ENCODE measurements at places on chromosomes 13 and 19. TPM values are rescaled to one million over a fixed set of nuclear protein-coding genes. Genes with fewer than 3 reads are reported as not detected.

The DLL3 gene
- 1.7 TPM for total RNA-seq

The RGL3 gene
- total RNA-seq, result 1.8 TPM

The ZNF772 gene
- 10.2 TPM for total RNA-seq

The N4BP2L1 gene
- 3.7 TPM for total RNA-seq

The TINCR gene
- 4.5 TPM for total RNA-seq

The IGFL1 gene
- total RNA-seq, result 8.7 TPM

The KLK15 gene
- not detected for total RNA-seq

The SPTBN4 gene
- 0.72 TPM for total RNA-seq

The KLK1 gene
- total RNA-seq, result not detected

The ZNF841 gene
- 47.8 TPM for total RNA-seq

The OR7C1 gene
- not detected for total RNA-seq

The SYT5 gene
- total RNA-seq, result 0.33 TPM

The WDR88 gene
- total RNA-seq, result not detected

The TIMM44 gene
- total RNA-seq, result 52.7 TPM

The METTL21C gene
- not detected for total RNA-seq

The ZNF493 gene
- 9.6 TPM for total RNA-seq

The NKPD1 gene
- 0.51 TPM for total RNA-seq

The KCNC3 gene
- 0.67 TPM for total RNA-seq

The STAP2 gene
- 52.8 TPM for total RNA-seq

The ZMYM5 gene
- 11.4 TPM for total RNA-seq

The NMRK2 gene
- total RNA-seq, result not detected

Measured in mammary epithelial cell (primary cell).